Breast epithelium (tissue), 4 donors: ENCODE measurements at places on chromosomes 4 and X.

- no peak for DNase-seq
Observed at GRCh38 chrX:144946666-144947065, 300.6 kb upstream of the SPANXN1 start.

DNA sequence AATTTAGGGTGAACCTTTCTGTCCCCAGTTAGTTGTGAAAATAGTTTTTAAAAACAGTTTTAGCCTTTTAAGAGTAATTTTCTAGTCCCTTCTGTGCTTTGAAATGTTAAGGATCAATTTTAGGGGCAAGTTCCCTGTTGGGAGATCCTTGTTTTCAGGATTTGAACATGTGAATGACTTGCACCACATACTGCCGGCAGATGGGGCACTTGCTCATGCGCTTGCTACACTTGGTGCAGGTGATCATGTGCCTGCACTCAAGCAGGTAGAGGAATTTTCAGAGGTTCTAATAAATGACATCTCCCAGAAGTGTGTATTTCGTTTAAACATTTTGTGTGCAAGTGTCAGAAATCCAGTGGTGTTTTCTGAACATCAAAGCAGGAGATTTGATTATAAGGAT is 195.9 kb downstream of the CHM start:
- DNase-seq, result no peak

GRCh38 chr4:48778431-48779094 is 1.5 kb downstream of the FRYL start:
- DNase-seq, result no peak

GRCh38 chrX:144006811-144007210 is 122.9 kb downstream of the UBE2NL start:
- DNase-seq, result no peak

GRCh38 chr4:133130171-133130570 is 18.9 kb upstream of the PCDH10 start:
- DNase-seq, result no peak

DNA sequence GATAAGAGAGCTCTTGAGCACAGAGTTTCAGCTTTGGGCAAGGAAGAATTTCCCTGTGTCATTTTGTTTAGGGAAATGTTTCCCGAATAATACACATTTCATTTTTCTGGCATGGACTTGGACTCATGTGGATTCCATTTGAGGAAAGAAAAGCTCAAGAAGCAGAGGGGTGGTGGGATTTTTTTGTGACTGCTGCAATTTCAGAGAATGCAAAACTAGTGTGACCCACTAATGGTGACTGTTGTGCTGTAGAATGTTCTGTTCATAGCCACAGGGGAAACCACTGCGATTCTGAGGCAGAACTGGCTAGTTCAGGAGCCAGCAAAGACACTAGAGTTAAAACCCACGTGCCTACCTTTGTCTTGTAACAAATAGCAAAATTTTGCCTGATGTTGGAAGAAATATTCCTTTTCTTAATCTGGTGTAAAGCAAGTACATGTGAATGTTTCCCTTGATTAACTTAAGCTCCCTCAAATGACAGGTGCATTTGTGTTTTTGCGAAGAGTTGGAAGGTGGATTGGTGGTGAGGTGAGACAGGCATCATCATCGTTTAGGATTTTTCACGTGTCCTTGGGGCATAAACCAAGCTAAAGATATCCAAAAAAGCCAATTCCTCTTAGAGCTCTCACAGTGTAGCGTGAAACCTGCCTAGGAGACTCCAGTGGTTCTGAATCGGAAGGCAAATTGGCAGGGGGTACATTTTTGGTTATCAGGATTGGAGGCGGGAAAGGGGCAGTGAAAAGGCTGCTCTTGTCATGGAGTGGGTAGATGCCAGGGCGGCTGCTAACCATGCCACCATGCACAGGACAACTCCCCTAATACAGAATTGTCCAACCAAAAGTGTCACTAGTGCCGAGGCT is 38.0 kb upstream of the FAM9C start:
- no peak for DNase-seq

DNA sequence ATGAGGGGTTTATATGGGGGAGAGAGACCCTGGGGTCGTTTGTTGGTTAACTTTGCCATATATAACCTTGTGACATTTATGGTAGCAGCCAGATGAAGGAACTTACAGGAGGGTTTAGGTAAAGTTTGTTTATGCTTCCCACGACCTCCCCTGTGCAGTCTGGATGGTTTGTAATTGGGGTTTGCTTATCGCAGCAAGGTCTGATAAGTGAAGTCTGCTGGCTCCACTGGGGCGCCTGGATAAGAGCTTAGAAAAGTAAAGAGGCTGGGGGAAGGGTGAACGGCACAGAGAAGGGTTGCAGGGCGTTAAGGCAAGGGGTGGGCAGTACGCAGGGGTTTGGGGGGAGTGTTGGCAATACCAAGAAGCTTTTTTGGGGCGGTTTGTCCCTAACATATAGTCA is 98.7 kb downstream of the KDM6A start:
- DNase-seq, result no peak

- no peak for DNase-seq
Observed at GRCh38 chrX:65696613-65697012, 29.2 kb downstream of the MSN start.
